ENCODE measurements at places on chromosomes 3 and 15.

DNA sequence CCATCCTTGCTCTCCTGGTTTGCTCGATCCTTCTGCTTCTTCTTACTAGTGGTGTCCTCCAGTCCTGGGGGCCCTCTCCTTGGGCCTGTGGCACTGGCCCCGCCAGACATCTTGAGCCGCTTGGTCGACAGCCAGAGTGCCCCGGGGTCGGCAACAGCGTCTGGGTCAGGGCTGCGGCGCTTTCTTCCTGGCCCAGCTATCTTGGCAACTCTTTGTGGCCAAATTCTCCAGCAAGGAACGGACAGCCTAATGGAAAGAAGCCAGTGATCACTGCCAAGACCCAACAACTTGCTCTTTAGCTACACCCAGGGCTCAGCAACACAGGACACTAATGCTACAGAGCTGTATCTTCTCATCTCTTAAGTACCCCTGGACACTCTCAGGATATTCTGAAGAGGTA lies 1.6 kb downstream of the USP19 start:
- DNase-seq: no peak

DNA sequence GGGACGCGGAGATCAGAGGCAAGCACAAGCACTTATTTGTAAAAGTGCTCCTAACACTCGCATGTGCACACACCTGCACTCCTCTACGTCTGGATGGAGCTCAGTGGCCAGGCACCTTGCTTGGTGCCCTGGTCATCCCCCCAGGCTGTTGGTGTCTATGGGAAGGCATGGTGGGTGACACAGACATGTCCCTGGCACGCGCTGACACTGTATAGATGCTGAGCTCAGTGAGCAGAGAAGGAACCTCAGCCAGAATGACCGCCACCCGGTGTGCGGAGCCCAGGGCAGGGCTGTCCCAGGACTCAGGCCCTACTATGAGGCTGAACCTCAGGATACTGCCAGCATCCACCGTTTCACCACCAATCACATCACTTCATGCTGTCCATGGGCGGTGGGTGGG lies 64.5 kb downstream of the NIPA2 start:
- DNase-seq: no peak

DNA sequence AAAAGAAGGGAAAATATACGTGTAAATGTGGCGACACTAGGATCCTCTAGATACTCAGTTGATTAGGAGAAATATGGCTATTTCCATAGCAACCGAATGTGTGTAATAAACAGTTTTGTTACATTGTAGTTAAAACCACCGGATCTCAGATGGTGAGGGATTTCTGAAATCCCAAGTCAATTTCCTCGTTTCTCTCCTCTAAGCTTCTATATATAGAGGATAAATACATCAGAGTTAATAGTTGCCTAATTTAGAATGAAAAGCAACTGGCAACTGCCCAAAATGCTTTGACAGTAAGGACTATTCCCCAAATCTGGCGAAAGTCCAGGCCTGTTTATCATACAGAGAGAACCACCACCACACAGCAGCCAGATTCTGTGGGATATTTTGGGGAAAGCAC lies 112.6 kb downstream of the GABRB3 start:
- DNase-seq: no peak

- no peak for DNase-seq
Observed at GRCh38 chr3:182967218-182968204, 12.8 kb downstream of the DCUN1D1 start.

- DNase-seq: no peak
Observed at GRCh38 chr15:38707802-38708671, 143.4 kb upstream of the RASGRP1 start.

DNA sequence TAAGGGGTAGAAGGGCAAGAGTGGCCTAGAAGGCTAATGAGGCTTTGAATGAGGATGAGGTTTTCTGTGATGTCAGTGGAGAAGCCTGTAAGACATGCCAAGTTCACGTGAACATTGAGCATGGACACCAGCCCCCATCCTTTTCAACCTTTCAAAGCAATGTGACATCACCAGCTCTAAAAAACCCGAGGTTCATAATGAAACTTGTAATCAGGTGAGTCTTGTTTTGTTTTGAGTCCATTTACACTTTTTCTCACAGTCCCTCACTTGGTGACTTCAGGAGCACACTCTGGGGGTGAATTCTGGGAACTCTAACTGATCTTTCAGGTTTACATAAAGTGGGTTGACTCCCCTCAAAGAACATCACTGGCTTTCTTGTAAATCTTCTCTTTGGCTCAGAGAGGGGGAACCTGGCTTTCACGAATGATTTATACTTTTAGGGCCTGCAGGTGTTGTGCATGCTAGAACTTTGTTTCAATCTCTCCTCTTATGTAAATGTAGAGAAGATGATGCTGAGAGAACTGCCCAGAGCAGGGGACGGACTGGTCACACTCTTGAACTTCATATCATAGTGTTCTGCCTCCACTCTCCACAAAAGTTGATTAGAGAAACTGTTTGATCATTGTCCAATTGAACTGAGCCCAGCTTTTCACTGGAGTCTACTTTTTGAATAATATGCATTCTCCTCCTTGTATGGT lies 224.7 kb upstream of the SATB1 start:
- no peak for DNase-seq

DNA sequence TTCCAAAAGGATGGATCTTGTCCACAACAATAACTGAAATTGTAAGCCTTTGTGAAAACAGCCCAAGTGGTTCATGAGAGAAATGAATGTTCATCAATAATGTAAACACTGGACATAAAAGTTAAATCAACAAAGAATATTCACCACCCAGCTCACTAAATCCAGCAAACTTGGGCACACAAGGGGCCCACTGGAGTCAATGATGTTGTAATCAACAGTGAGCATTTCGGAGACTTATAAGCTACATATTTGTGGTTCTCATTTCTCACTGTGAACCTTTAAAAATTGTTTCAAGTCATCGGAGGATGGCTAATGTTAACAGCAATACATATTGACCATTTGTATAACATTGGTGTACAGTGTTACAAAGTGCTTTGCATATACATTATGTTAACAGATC lies 63.1 kb downstream of the VGLL4 start:
- DNase-seq: no peak

GRCh38 chr15:51103330-51103729 lies 8.6 kb upstream of the TNFAIP8L3 start:
- DNase-seq: no peak

- no peak for DNase-seq
Observed at GRCh38 chr3:37174532-37175126, at the start of gene LRRFIP2. Gene LRRFIP2, minus strand, starts transcription at chr3:37174582. Its CDS starts 25,599 bp downstream, at chr3:37148983.

GRCh38 chr3:82596805-82597204 lies 835.4 kb upstream of the GBE1 start:
- no peak for DNase-seq

DNA sequence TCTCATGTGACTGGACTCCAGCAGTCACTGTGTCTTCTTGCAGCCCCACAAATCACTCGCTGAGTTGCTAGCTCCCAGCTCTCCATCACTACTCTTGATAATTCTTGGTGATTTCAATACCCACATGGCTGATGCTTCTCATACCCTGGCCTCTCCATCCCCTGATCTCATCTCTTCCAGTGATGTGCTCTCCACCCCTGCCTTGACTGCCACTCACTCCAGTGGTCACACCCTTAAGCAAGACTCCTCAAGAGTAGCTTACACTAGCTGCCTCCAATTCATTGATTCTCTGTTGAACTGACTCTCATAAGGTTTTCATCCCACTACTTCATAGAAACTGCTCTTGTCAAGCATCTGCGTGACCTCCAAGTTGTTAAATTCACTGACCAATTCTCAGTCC lies 837 bp downstream of the GRK7 start:
- DNase-seq: no peak

DNA sequence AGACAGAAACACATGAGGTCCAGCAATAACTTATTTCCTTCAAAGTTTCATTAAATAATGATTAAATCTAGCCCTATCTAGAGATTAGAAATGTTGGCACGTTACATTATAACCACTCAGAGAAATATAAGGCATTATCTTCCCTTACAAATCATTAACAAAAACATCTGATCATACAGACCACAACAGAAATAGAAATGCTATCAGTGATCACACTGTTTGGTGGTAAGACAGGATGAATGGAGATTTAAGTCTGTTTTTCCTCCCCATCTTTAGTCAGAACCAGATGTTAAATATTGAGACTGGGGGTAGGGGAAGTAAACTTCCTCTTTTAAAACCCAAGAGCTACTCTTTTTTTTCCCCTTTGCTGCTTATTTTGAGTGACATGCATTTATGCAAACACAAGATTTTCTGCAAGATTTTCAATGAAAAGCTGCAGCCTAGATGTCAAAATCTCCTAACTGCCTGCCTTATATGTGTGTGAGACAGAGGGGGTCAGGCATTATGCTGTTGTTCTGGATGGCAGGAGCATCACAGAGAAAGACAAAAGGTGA lies 70.4 kb downstream of the CBLB start:
- no peak for DNase-seq

DNA sequence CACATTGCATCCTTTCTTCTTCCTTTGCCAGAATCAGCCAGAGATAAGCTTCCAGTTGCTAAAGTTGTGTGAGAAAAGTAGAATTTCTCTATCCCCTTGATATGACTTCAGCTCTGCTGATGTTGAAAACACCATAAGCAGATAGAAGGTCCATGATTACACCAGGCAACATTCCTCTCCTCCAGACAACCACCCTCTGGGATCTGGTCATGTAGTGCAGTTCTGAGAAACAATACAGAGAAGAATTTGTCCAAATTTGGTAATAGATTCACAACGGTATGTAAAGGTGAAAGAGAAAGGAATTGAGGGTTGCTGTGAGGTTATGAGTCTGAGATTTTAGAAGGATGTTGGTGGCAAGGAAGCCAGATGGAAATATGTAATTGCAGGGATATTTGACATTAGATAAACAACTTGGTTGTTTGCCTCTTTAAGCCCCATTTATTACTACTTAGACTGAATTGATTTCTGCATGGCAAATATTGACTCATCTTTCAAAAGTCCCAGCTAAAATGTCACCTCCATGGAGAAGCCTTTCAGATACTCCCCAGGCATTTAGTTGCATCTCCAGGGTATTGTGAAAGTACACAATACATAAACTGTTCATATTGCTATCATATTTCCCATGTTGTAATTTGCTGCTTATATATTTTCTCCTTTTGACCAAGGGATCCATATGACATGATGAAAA lies 134.9 kb downstream of the GAP43 start:
- no peak for DNase-seq

DNA sequence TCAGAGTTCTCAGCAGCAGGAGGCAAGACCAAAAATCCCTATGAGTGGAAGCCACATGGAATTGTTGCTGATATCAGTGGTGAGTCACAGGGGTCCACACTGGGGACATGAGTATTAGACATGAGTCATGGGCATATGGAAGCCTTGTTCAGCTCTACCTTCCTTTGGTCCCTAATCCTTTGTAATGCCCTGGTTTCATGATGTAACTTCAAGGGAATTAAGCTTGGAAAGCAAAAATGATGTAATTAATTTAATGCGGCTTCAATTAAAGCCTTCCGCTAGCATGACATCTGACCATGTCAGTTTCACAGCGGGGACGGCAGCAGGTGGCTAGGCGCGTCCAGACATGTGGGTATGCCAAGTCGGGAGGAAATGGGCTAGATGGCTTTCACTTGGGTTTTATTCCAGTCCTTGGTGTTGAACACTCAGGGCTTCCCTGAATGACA lies 176.1 kb upstream of the RGMA start:
- no peak for DNase-seq

Data from activated CD8-positive, alpha-beta memory T cell treated with anti-CD3 and anti-CD28 coated beads for 1 hour (primary cell).